Upper lobe of left lung (tissue), 6 donors: ENCODE measurements at places on chromosomes 5 and 9.

- DNase-seq: peak; percentile 85
Observed at GRCh38 chr5:112958093-112959088, 18.2 kb upstream of the DCP2 start.

DNA sequence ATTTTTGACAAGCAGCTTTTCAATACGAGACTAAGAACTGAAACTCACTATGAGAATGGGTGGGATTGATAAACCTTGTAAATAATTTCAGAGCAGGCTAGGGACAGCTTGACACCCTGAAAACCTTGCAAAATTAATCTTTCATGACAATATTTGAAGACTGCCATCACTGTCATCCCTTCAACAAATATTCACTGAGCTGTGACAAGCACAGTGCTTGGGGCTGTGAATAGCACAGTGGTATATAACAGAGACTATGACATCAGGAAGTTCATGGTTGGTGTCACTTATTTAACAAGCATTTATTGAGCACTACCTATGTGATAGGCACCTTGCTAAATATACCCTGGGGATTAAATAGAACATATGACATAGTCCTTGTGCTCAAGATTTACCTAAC lies 741.0 kb upstream of the RIOK2 start:
- no peak for DNase-seq

DNA sequence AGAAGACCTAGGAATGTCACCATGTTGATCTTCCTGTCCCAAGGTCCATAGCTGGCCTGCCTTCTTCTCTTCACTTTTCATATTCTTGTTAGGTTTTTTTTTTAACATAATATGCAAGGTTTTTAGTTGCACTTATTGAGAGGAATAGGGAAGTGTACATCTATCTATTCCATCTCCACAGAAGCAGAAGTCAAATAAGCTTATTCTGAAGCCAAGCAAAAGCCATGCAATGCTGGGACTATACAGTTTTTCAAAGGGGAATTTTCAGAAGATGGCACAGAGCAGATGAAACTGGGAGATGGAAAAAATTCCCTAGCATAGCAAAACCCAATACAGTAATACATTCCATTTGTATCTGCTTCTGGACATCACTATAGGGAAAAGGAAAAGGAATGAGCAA lies 447.6 kb downstream of the GADD45G start:
- no peak for DNase-seq

- DNase-seq: no peak
Observed at GRCh38 chr5:111453295-111453694, 59.0 kb downstream of the STARD4 start.

GRCh38 chr9:69554945-69555344 lies 117.2 kb downstream of the APBA1 start:
- DNase-seq: no peak

DNA sequence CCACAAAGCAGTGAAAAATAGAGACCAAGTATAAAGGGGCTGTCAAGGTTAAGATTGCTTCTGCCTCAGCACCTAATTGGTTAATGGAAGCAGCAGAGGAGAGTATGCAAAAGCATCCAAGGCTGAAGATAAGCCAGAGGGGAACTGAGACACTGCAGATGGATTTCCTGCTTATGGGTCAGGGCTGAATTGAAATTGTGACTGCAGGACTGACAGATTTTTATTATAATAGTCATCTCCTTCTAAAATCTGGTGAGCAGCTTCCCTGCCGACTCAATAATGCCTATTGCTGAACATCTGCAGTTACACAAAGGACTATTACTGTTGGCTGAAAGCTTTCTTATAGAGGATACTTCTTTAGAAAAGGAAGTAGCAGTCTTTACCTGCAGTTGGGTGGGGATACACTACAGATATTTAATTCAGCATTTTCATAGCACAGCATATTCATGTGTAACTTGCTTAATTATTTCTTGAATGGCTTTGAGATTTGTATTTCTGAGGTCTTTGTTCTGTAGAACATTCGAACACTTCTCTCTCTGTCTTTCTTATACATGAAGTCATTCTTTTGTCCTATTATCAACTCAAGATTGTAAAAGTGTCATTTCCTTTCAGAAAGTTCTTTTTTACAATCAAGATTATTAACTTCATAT lies 363.0 kb upstream of the RIOK2 start:
- DNase-seq: no peak

DNA sequence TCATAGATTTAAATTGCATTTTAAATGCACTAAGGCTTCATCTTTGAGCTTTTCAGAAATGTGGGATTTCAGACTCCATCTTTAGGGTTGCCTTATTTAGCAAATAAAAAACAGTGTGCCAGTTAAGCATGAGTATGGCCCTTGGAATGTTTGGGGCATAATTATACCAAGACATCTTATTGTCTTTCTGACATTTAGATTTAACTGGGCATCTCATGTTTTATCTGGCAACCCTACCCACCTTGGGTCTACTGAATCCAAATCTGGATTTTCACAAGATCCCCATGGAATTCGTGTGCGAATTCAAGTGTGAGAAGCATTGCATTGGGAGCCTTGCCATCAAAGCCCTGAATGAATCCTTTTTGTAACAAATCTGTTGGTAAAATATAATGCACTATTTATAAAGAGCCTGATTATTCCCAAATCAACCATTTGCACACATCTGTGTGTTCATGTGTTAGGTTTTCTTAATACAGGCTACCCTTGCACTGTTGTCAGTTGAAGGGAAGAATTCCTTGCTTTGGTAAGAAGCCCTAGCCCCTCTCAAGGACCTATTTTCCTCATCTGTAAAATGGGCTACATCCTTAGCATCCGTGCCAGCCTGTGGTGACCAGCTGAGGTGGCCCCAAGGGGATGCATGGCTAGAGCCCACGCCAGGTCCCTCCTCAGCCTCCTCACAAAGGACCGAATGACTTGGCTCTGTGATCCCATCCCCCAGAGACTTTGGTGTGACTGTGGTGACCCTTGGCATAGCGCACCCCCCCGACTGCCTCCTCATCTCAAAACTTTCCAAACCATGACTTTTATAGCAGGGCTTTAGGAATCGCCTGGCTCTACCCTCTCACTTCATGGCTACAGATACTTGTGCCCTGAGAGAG lies 8.1 kb downstream of the GSN start:
- DNase-seq: no peak

DNA sequence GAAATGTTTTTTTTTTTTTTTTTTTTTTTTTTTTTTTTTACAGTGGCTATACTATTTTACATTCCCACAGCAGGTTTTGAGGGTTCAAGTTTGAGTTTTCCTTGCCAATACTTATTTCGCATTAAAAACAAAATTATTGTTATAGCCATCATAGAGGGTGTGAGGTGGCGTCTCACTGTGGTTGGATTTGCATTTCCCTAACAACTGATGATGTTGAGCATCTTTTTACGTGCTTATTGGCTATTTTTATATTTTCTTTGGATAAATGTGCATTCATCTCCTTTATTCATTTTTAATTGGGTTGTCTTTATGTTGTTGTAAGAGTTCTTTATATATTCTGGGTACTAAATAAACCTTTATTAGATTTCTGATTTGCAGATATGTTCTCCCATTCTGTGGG lies 18.9 kb upstream of the UBLCP1 start:
- DNase-seq: no peak

DNA sequence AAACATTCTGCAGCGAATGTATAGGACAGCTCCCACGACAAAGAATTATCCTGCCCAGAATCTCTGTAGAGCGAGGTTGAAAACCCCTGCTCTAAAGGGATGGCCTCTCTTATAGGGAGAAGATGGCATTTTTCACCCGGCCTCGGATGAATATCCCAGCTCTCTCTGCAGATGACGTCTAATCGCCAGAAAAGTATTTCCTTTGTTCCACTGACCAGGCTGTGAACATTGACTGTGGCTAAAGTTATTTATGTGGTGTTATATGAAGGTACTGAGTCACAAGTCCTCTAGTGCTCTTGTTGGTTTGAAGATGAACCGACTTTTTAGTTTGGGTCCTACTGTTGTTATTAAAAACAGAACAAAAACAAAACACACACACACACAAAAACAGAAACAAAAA lies 17.4 kb upstream of the RARS1 start:
- no peak for DNase-seq

DNA sequence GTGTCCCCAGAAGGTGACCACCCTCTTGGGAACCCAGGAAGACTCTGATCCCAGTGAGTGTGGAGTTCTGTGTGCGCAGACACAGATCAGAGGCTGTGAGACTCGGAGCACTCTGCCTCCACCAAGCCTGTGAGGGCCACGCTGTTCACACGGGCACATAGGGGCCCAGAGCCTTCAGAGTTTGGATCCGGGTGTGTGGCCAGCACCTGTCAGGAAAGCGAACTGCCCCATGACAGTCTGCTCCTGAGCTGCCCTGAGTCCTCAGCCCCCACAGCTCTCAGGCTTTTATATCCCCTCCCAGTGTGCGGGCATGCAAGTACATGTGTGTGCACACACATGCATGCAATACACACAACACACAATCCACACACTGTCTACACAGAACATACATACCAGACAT lies 161.8 kb upstream of the IRX2 start:
- DNase-seq: no peak

DNA sequence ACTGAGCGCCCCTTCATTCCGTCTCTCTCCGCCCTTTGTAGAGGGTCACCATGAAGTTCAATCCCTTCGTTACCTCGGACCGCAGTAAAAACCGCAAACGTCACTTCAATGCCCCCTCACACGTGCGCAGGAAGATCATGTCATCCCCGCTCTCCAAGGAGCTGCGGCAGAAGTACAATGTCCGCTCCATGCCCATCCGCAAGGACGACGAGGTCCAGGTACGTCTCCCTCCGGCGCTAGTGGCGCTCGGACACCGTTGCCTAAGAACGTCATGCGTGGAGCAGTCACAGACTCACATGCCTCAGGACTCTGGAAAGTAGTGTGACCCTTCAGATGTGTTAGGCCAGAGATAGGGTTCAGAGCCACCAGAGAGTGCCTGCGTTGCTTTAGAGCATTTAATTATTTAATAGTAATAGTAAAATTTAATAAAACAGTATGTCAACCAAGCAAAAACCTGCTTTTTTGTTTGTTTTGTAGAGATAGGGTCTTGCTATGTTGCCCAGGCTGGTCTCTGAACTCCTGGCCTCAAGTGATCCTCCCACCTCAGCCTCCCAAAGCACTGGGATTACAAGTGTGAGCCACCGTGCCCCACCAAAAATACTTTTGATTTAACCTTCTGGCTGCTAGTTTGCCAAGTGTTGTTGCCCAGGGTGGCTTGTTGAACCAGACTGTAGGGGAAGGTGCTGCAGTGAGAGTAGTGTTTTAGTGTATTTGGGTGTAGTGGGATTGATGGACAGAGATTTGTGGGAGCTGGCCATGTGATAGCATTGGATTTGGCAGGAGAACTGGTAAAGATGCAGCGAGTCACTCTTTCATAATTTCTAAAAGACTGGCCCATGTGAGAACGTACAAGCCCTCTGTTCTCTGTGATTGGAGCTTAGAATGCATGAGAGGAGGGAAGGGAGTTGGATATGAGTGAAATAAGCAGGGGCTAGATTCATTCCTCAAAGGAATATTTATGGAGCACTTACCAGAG lies 888 bp downstream of the RPL26L1 start:
- DNase-seq: no peak
